Stimulated activated CD8-positive, alpha-beta memory T cell treated with anti-CD3 and anti-CD28 coated beads, Interleukin-4, amount 100 ng/mL, for 1 hour (primary cell): ENCODE measurements at places on chromosomes 4 and X.

DNA sequence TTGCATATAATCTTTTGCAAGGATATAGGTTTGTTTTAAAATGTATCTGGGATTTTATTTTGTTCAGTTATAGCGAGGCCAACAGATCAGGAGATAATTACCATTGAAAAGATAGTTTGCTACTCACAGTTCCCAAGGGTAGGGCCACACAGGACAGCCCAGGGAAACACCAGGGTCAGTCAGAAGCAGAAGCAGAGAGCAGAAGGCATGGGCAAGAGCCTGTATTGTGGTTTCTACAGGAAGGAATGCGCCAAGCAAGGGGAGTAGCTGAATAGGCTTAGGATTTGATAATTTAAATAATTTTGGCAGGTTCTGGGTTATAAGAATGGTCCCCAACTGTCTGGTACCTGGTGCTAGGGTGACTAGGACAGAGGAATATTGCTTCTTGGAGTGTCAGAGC, 61.6 kb downstream of the SYNPO2 start:
- no peak for DNase-seq

DNA sequence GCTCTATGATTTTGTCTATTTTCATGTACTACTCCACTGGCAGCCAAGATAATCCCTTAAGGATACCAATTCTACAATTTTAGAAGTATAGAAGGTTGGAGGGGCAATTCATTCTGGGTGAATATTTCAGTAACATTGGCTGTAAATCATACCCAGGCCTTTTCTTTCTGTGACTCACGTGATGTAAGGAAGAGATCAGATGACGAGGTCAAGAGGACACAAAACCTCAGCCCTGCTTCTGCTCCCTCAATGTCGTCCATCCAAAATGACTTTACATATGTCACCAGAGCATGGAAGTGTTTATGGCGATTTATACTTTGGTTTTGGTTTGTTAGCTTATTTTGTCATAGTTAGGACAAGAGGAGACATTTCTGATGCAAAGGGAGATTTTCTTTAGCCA, 70.7 kb upstream of the SLC4A4 start:
- DNase-seq, result no peak

GRCh38 chr4:9704551-9705332, 76.7 kb upstream of the DRD5 start:
- DNase-seq, result no peak

DNA sequence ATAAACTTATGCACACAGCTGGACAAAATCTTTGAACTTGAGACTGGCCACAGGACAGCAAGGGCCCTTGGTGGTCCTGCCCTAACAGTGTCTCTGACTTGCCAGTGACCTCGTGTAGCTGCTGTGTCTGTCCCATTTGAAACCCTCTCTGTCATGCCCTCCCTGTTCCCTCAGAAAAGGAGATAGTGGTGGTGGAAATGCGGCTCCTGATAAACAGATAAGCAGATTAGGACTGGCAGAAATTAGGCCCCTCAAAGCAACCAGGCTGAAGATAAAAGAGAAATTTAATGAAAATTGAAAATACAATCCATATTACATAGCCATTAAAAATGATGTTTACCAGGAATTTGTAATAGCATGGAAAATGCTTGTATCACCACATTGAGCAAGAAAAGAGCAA, 136.6 kb upstream of the ATP6AP2 start:
- DNase-seq, result no peak

DNA sequence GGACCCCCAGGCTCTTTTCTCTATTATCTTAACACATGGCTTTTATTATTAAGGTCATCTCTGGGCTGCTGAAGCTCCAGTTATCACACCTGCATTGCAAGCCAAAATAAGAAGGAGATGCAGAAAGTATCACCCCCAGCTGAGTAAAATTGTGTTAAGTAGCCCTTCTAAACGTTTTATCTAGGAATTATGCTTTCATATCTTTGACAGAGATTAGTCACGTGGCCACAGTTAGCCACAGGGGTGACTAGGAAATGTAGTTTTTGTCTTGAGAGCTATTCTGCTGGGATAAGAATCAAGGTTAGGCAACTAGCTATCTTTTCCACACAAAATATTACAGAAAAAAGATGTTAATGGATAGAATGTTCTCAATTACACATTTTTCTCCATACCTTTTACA, 102.1 kb downstream of the ANXA3 start:
- DNase-seq, result no peak

GRCh38 chrX:40952855-40953254, 132.4 kb upstream of the USP9X start:
- DNase-seq, result no peak

DNA sequence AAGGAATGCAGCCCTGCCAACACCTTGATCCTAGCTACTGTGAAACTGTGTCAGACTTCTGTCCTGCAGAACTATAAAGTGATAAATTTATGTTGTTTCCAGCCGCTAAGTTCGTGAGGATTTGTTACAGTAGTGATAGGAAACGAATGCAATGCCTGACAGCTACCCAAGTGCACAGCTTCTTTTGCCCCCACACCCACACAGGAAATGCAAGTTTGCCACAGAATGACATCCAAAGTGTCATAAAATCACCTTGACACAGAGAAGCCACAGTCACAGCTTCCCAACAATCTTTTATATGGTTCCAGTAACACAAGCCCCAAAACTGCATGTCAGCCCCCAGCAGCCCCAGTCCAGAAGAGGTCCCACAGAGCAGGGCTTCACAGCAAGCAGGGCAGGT, 216.9 kb upstream of the S100G start:
- no peak for DNase-seq

GRCh38 chr4:10013722-10014121, 7.6 kb downstream of the SLC2A9 start:
- no peak for DNase-seq

- no peak for DNase-seq
Observed at GRCh38 chr4:85603437-85604336, 128.7 kb downstream of the ARHGAP24 start.

DNA sequence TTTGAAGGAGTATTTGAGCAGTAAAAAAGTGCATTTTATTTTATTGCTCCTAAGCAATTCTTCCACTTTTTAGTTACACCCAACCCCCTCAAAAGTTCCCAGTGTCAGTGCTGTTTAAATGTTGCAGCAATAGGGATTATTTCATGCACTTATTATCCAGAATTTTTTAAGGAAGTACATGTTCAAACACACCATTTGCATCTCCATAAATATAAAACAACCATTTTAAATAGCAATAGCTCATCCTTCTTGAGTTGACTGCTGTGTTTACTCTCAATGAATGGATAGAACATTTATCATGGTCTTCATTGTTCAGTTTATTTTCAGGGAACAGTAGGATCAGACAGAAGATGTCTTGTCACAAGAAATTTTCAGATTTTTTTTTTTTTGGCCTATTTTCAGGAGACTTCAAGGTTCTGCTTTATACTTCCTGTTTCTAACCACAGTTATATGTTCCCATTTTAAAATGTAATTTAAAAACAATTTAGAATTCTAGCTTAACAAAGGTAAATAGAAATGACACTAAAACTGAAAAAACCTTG, 171.9 kb downstream of the TMA16 start:
- DNase-seq, result no peak

DNA sequence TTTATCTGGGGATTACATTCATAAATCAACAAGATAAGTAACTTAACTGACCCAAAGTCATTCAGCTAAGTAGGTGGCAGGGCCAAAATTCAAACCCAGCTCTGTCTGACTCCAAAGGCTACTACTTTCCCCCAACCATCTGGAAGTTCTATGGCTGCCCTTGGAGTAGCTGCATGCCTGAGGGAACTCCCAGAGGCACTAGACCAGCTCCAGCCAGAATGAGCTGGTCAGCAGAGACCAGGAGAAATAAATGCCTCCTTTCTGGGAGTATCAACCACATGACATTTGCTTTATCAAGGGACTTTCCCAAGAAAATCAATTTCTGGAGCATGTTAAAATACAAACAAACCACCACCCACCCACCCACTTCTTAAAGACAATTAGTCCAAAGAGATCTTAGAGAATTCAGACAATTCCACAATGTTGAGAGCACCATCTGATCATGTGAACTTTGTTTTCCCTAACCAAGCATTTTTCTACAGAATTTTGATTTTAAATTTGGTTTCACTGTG, 180.5 kb downstream of the EFHC2 start:
- no peak for DNase-seq

DNA sequence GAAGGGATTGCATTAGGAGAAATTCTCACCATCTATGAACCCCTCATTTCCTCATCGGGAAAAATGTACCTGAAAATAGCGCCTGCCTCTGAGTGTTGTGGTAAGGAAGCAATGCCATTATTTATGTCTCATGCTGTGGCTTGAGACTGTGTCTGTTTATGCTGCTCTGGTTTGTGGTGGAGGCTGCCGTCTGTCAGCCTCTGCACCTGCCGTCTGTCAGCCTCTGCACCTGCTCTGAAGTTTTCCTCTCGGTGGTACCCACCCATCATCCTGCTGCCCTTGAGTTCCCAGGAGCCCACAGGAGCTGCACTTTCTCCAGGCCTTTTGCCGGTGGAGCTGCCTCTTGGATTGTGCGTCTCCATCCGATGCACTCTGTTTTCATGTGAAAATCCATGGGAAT, 68.5 kb upstream of the PPP2R3B start:
- no peak for DNase-seq

DNA sequence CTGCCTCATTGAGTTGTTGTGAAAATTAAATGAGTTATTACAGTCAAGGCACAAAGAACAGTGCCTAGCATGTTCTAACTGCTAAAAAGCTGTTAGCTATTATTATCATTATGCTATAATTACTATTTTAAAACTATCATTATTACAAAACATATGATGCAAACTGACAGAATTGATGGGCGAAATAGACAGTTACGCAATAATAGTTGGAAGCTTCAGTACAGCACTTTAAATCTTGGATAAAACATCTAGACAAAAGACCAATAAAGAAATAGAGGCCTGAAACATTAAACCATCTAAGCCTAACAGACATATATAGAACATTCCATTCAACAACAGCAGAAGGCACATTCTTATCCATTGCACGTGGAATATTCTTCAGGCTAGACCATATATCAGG, 73.0 kb downstream of the TAB3 start:
- no peak for DNase-seq

DNA sequence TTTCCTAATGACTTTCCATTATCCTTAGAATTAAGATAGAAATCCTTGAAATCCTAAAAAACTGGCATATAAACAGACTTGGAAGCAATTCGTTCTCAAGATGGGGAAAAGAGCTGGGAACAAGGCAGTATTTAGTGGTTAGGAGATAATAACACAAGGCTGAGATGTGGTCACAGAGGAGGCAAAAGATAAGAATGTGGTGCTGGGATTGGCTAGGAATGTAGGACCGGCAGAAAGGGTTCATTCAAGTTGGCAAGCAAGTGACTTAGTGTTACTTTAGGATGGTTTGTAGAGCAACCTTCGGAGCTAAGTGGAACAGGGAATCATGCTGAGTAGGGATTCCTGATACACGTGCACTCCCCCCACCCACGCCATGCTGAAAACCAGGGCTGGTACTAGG, 121.9 kb upstream of the RPS6KA3 start:
- DNase-seq, result no peak

DNA sequence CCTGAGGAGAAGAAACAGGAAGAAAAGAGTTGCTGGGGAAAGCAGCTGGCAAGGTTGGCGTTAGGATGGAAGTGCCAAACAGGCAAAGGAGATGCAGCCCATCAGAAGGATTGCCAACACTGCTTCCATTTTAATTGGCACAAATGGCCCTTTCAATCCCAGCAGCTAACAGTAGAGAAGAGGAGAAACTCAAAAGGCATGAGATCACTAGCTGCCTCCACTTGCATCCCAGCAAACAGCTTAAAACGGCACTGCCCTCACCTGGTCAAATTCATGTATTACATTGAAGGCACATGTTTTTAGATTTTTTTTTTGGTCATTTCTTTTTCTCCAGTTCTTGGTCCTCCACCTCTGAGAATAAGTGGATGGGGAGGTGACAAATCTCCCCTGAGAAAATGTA, 14.9 kb upstream of the LOC101059915 start:
- DNase-seq, result peak; percentile 22

- DNase-seq, result no peak
Observed at GRCh38 chr4:152643153-152644035, 36.4 kb downstream of the TMEM154 start.

DNA sequence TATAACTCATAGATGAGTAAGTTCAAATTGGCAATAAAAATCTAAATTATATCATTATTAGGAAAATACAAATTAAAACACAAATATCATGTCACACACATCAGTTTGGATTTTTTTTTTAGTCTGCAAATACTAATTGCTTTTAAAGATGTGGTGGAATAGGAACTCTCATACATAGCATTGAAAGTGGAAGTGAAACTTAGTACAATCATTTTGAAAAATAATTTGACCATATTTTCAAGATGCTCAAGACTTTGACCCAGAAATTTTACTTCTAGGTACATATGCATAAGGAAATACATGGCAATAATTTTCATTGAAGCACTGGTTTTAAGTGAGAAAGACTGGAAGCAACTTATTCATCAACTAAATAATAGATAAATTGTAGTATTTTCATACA, 147.5 kb upstream of the SMIM31 start:
- DNase-seq, result no peak

- DNase-seq, result no peak
Observed at GRCh38 chrX:112233164-112233563, 150.6 kb upstream of the TRPC5 start.

- no peak for DNase-seq
Observed at GRCh38 chr4:55032788-55033187, 92.6 kb downstream of the KDR start.

- DNase-seq, result no peak
Observed at GRCh38 chrX:56233682-56234081, 1.5 kb downstream of the KLF8 start.

DNA sequence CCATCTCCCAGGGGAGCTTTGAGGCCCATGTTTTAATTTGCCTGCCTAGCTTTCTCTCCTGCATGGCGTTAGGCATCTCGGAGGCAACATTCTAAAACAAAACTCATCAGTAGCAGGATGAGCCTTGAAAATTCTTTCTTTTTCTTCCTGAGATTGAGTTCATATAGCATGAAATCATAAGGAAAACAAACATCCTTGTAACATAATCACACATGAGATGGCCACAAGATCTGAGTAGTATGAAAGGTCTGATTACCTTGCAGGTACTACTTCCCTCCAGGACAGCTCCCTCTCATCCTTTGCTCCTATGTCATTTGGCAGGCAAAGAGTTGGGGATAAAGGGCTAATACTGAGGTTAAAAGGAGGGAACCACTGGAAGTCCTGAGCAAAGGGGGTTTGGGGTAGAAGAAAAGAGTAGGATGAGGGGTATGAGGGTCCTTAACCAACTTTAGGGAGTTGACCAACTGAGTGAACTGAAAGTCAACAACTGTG, 37.5 kb upstream of the CXCL8 start:
- no peak for DNase-seq

DNA sequence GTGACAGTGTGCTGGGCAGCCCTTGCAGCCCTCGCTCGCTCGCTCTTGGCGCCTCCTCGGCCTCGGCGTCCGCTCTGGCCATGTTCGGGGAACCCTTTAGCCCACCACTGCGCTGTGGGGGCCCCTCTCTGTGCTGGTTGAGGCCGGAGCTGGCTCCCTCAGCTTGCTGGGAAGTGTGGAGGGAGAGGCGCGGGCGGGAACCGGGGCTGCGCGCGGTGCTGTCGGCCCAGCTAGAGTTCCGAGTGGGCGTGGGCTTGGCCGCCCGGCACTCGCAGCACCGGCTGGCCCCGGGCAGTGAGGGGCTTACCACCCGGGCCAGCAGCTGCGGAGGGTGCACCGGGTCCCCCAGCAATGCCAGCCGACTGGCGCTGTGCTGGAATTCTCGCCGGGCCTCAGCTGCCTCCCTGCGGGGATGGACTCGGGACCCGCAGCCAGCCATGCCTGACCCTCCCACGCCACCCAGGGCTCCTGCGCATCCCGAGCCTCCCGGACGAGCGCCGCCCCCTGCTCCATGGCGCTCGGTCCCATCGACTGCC, 770.1 kb upstream of the GALNTL6 start:
- no peak for DNase-seq
